ENCODE measurements at places on chromosomes 5 and 9.

- DNase-seq, result no peak
Measured at GRCh38 chr5:54975701-54976100, 9.7 kb downstream of the ESM1 start.

GRCh38 chr5:135569755-135570452 lies 8.9 kb downstream of the CXCL14 start:
- no peak for DNase-seq

- no peak for DNase-seq
Measured at GRCh38 chr5:150648294-150649107, 8.0 kb downstream of the SYNPO start.

- DNase-seq, result peak; percentile 18
Measured at GRCh38 chr5:107389130-107389774, 281.5 kb downstream of the EFNA5 start.

DNA sequence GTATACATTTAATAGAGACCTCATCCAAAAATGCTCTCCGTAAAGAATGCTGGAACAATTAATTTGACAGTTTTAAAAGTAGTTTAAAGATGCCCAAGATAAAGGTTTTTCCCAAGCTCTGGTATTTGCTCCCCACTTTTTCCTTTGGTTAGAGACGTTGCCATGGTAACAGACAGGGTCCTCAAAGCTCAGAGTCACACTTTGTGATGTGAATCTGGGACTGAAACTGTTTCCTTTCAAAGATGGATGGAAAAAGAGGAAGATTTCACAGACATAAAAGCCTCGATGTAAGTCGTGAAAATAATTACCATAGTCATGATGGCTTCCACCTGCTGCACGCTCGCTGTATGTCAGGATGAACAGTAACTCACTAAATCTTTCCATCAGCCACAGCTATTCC lies 229.5 kb downstream of the MSX2 start:
- DNase-seq, result no peak

GRCh38 chr9:121676926-121677325 lies 25.5 kb downstream of the DAB2IP start:
- DNase-seq, result no peak

DNA sequence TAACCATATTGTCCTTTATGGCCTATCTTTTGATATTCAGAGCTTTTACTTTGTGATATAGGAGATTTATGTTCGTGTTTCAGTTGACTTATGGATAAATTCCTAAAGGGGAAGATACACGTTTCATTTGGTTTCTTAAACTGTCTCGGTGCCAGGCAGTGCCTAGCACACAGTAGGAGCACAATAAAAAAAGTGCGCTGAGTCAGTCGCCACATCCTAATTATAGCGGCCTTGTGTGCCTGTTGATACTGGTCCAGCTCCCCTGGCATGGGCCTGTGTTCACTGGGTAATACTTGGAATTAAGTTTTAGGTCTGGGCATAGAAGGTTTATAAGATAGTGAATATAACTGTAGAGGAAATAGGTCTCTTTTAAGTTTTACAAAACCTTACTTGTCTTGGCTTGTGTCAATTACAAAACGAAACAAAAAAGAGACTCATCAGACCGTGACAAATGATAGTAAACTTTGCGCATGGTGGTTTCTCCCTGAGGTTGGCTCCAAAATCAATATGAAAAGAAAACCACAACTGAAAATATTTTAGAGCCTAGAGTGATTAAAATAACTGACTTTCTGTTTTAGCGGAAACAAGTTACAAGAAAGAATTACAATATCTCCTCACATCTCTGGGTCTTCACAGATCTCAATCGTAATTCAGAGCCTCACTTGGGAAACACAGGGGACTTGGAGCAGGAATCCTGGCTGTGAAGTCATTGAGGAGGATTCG lies 84.8 kb downstream of the MVB12B start:
- peak; percentile 89 for DNase-seq

GRCh38 chr9:135224921-135225541 lies 137.6 kb downstream of the OLFM1 start:
- no peak for DNase-seq

DNA sequence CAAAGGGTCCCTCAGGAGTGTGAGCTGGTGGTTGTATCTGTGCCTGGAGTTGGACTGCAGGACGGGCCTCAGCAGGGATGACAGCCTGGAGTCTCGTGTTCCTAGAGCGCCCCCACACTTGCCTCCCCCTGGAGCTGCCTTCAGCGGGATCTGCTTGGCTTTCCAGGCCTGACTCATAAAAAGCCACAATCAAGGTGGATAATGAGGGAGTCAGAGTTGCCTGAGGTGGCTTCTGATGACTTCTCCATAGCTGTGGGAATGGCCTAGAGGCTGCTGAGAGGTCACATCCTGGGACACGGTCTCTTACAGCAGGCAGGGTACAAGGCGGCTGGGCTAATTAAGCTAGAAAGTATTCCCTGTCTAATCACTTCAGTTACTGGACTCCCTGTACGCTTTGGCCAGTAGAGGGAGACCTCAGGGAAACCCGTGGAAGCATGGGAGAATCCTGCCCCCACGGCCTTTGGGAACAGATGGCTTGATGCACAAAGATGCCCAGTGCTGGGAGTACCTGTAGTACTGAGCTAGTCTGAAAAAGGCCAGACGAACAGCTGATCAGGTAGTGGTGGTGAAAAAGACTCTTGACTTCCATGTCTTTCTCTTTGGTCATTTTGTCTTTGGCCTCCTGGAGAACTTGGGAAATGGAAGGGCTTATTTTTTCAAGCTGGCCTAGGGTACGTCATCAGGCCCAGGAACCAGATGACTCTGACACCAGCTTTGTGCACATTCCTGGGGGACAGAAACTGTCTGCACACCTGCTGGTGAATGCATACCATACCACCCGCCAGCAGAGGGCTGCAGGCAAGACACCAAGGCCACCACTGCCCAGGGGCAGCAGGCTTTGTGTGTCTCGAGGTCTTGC lies 16.1 kb upstream of the FRRS1L start:
- DNase-seq, result no peak

DNA sequence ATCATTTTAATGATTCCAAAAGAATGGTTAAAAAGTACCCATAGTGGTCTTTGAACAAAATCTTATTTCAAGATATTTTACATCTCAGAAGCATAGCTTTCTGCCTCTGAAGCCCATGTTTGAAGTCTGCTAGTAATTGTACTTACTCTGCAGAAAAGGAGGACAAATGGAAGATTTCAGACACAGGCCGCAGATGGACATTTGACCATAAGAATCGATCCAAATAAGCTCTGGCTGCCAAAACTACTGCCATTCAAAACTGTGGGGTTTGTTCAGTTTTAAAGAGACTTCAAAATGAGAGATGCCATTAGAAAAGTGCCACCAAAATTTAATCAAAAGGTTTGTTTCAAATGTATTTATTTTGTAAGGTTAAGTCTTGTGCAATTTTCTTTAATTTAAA lies 306.7 kb downstream of the DTWD2 start:
- no peak for DNase-seq

- no peak for DNase-seq
Measured at GRCh38 chr9:14418301-14418940, 104.5 kb upstream of the NFIB start.

DNA sequence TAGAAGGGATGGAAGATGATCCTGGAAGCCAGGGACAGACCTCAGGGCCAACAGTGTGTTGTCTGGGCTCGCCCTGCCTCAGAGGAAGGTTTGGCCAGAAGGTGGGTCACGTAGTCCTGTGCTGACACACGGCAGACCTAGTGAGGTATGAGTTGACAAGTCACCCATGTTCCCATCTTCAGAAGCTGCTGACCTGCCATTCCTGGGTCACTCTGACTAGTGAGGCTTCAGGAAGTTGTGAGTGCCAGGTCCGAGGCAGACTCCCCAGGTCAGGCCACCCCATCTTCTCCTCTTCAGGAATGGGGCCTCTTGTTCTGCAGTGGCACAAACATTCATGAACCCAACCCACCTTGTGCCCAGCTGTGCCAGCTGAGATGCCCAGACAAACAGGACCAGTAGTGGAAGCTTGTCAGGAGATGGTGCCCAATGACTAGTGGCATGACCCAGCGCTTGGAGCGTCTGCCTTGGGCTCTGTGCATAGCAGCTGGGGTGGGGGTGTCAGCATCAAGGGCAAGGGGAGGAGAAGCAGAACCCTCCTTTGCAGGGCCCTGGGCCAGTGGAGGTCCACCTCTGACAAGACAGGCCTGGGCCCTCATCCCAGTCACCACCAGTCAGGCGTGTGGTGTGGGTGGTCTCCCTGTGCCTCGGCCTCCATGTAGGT lies 16.8 kb upstream of the ANGPTL2 start:
- DNase-seq, result no peak

DNA sequence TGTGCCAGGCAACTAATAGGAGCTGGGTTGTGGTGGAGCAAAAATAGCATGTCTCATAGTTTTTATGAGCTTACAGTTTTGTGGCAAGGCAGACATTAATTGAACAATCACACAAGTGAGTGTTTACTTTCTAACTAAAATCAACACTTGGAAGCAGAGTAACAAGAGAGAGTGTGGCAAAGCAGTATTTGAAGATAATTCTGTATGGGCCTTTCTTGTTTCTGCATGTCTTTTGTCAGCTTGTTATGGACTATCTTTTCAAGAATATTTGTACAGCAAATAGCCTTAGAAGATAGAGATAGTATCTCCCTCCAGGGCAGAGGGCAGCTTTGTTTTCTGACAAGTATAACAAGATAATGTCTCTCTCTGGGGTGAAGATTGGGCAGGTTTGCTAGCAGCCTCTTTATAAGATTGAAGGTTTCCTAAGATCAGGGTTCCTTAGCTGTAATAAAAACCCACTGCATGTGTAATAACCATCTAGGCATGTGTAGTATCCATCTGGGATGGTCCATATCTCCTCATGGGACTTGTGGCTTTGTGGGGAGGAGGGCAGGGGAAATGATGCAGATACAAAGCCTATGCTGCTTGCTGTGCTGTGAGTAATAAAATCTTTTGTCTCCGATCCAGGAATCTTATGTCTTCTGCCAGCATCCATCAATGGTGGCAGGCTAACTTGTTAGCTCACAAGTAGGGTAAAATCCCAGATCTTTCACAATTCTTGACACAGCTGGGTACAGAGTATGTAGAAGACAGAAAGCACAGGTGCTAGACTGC lies 479.9 kb downstream of the KDM4C start:
- no peak for DNase-seq

GRCh38 chr9:108934323-108934893 lies at the start of gene ABITRAM:
TSS of gene ABITRAM (plus strand) at chr9:108934400. CDS start at chr9:108934487, 87 bp downstream.
- peak; percentile 80 for DNase-seq

GRCh38 chr9:2228132-2228531 lies 213.0 kb downstream of the SMARCA2 start:
- DNase-seq, result no peak

DNA sequence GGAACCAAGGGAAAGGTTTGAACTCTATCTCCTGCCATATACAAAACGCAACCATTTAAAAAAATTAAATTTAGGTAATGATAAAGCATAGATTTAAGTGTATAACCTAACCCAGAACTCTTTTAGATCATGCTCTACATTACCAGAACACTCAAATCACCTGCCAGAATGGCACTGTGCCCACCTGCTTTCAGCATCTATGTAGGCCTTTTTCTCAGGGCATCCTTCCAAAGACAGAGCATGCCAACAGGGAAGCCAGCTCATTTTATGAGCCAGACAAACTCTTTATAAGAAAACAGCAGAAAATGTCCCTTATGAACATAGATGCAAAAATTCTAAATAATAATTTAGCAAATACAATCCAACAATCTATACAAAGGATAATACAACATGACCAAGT lies 47.9 kb upstream of the SMAD5 start:
- no peak for DNase-seq

DNA sequence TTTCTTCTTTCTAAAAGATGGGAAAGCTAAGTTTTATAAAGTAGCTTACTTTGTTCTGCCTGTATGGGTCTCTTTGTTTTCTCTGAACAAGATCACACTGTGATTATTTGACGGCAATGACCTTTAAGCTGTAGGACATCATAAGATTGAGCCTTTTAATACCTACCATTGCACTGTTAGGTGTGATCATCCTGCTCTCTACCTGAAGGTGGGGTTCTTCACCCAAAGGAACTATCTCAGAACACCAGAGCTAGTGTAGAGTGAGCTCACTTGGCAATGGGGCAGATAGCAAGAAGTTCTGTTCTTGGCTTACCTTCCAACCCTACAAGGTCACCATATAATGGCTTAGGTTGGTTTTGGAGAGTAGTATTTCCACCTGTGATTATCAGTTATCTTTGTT lies 200.2 kb downstream of the SPATA31D1 start:
- no peak for DNase-seq

- no peak for DNase-seq
Measured at GRCh38 chr5:95892784-95893354, 68.8 kb downstream of the ELL2 start.

GRCh38 chr9:99876190-99876589 lies 30.3 kb upstream of the STX17 start:
- DNase-seq, result no peak

DNA sequence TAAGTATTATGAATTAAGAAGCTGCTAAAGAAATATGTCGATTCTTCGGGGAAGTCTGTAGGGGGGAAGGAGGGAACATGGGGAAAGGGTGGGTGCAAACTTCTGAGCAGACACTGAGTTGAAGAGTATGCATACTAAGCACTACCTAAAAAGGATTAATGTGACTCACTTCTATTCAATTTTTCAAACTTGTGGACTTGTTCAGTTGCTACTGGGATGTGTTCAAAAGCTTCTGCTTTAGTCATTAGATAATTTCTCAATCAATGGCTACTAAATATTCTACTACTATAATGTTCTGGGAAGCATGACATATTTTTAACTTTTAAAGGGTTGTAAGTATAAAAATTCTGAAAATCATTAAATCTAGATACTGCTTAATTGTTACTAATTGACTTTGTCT lies 109.7 kb upstream of the FER start:
- DNase-seq, result no peak

DNA sequence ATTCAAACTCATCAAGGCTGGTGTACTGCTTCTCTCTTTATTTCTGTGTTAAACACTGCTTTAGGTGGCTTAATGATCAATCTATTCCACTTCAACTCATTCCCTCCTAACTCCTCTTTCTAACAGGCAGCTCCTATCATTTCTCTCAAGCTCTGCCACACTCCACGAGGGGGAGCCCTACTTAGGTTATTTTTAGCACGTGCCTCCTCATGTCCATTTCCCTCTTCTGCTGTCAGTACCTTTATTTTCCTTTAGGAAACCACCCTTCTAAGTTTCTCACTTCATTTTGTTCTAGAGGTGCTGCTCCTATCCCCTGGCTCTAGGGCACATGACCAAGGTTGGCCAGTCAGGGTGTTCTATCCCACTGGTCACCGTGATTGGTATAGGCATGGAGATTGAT lies 6.7 kb upstream of the BRINP1 start:
- DNase-seq, result no peak

DNA sequence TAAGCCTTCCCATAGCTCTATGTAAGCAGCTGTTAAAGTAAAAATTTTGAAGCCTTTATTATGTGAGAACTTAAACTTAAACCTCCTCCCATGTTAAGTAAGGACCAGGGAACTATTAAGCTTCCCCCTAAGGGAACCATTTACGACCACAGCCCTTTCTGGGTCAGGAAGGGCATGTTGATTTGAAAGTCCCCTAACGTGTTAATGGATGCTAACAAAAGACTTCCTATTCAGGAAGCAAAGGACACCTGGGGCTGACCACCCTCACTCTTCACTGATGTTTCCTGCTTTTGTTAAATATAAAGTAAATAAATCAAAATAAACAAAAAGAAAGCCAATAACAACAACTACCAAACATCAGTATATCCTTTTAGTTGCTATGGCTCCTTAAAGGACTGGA lies 170.6 kb upstream of the RFX3 start:
- no peak for DNase-seq

GRCh38 chr5:97224112-97224750 lies 41.2 kb upstream of the RIOK2 start:
- DNase-seq, result no peak
